ENCODE measurements at places on chromosomes 6 and 20.

DNA sequence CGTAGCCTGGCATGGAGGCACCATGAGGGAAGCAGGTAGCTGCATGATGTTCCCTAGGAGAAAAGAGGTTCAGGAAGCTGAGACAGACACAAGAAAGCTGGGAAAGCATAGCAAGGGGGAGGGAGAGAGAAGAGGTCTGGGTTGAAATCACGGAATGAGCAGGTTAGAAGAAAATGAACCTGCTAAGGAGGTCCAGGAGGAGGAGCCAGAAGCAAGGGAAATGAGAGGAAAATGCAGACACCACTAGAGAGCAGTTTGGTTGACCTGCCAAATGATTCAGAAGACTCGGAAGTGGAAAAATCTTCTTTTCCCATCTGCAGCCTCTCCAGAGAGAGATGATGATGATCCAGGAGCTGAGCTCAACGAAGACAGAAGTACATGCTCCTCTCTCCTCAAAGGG, 70.9 kb downstream of the VIP start:
- no peak overlapping the region for H3K4me3 ChIP-seq
- H3K4me1 ChIP-seq, result peaks cover 4% of the 10 kb centered on the region
- peaks cover 13% of the 10 kb centered on the region for H3K27me3 ChIP-seq
- no peaks in the 10 kb centered on the region for H3K36me3 ChIP-seq

GRCh38 chr6:154071236-154071635, 32.2 kb downstream of the OPRM1 start:
- no peaks in the 10 kb centered on the region for H3K4me1 ChIP-seq
- peaks cover 32% of the 10 kb centered on the region for H3K27me3 ChIP-seq
- H3K27ac ChIP-seq, result no peak overlapping the region
- H3K4me3 ChIP-seq, result no peak overlapping the region
- no peak for DNase-seq

GRCh38 chr6:17020889-17021538, 80.8 kb upstream of the STMND1 start:
- H3K36me3 ChIP-seq, result no peaks in the 10 kb centered on the region
- H3K4me1 ChIP-seq, result no peaks in the 10 kb centered on the region
- DNase-seq, result no peak
- no peak overlapping the region for H3K27ac ChIP-seq
- no peaks in the 10 kb centered on the region for H3K27me3 ChIP-seq
- H3K4me3 ChIP-seq, result no peak overlapping the region

DNA sequence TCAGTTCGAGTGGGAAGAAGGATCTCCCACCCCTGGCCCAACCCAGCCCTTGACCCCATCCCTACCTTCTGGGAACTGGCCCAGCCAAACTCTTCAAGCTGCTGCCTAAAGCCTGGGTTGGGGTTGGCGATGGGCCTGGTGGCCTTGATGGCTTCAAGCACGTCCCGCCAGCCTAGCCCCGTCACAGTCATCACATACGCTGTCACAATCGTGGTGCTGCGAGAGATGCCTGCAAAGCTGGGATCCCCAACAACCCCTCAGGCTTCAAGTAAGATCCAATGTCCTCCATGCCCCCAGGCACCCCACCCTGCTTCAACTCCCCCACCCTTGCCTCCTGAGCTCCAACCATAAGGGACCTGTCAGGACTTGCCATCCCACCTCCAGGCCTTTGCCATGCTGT, 7.8 kb downstream of the DUSP15 start:
- no peak for DNase-seq
- no peak overlapping the region for H3K27ac ChIP-seq
- peaks cover 26% of the 10 kb centered on the region for H3K27me3 ChIP-seq
- H3K4me1 ChIP-seq, result peaks cover 13% of the 10 kb centered on the region
- H3K4me3 ChIP-seq, result peak overlapping the region; percentile 31
- H3K36me3 ChIP-seq, result no peaks in the 10 kb centered on the region

- H3K4me1 ChIP-seq, result no peaks in the 10 kb centered on the region
- H3K27ac ChIP-seq, result no peak overlapping the region
- no peaks in the 10 kb centered on the region for H3K36me3 ChIP-seq
- no peaks in the 10 kb centered on the region for H3K27me3 ChIP-seq
- DNase-seq, result no peak
Observed at GRCh38 chr6:50096296-50096695, 46.6 kb upstream of the DEFB112 start.

GRCh38 chr6:42013134-42013516, 37.2 kb upstream of the TAF8 start:
- H3K36me3 ChIP-seq, result no peaks in the 10 kb centered on the region
- H3K4me1 ChIP-seq, result peaks cover 59% of the 10 kb centered on the region
- no peak for DNase-seq
- H3K4me3 ChIP-seq, result no peak overlapping the region
- H3K27me3 ChIP-seq, result no peaks in the 10 kb centered on the region
- H3K27ac ChIP-seq, result peak overlapping the region; percentile 81

- peak; percentile 61 for DNase-seq
- H3K4me1 ChIP-seq, result peaks cover 18% of the 10 kb centered on the region
- H3K27me3 ChIP-seq, result no peaks in the 10 kb centered on the region
- peak overlapping the region; percentile 62 for H3K4me3 ChIP-seq
- no peaks in the 10 kb centered on the region for H3K36me3 ChIP-seq
- peak overlapping the region; percentile 29 for H3K27ac ChIP-seq
Observed at GRCh38 chr20:5056801-5057599, 55.7 kb upstream of the SLC23A2 start.

DNA sequence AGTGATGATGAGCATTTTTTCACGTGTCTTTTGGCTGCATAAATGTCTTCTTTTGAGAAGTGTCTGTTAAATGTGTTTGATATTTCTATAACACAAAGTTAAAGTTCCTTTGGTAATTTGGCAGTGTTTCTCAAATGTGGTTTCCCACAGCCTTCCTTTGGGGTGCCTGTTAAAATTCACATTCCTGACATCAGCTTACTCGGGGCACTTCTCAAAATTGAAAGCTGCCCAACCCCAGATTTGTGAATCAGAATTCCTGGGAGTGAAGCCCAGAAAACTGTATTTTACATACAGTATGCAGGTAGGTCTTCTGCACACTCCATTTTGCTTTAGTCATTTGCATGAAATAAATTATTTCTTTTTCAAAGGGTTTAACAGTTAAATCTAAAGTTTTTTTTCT, 207.9 kb downstream of the GMPR start:
- DNase-seq, result no peak
- peaks cover 35% of the 10 kb centered on the region for H3K4me1 ChIP-seq
- H3K27me3 ChIP-seq, result no peaks in the 10 kb centered on the region
- H3K36me3 ChIP-seq, result peaks cover 6% of the 10 kb centered on the region

Measured in T-helper 17 cell (primary cell).